ENCODE measurements at places on chromosomes 4 and X.
A peak's percentile ranks its signal among the peaks of the same experiment; 100 is the strongest.

DNA sequence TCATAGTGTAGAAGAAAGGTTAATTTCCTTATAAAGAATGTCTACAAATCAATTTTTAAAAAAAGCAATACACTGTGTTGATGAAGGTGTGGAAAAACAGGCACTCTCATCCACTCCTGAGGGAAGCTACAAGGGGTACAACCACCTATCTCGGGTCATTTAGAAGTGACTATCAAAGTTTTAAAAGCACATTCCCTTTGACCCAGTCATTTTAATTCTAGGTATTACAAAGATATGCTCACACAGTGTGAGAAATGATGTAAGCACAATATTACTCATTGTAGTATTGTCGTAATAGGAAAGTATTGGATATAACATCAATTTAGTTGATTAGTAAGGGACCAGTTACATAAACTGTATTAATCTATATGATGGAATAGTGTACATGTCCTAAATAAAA, 7.4 kb upstream of the HCCS start:
- no peak for DNase-seq

DNA sequence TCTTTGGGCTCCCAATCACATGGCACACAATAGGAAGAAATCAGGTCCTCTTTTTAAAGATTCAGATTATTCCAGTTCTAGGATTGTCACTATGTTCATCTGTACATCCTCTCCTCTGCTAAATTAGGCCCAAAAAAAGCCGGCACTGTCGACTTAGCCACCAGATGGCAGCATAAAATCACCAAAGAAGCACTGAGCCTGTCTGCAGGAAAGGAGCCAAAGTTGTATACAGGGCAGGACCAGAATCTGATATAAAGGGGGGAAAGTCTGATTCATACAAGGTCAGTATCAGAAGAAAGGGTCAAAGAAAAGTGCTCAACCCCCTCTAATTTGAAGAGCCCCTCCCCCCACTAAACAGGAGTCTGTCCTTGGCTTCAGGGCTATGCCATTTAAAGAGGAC, 292.5 kb downstream of the CHIC1 start:
- DNase-seq: peak; percentile 51

GRCh38 chrX:23945206-23945605, 37.4 kb downstream of the CXorf58 start:
- DNase-seq: no peak

GRCh38 chrX:21973321-21974010, 33.0 kb downstream of the SMS start:
- DNase-seq: no peak

DNA sequence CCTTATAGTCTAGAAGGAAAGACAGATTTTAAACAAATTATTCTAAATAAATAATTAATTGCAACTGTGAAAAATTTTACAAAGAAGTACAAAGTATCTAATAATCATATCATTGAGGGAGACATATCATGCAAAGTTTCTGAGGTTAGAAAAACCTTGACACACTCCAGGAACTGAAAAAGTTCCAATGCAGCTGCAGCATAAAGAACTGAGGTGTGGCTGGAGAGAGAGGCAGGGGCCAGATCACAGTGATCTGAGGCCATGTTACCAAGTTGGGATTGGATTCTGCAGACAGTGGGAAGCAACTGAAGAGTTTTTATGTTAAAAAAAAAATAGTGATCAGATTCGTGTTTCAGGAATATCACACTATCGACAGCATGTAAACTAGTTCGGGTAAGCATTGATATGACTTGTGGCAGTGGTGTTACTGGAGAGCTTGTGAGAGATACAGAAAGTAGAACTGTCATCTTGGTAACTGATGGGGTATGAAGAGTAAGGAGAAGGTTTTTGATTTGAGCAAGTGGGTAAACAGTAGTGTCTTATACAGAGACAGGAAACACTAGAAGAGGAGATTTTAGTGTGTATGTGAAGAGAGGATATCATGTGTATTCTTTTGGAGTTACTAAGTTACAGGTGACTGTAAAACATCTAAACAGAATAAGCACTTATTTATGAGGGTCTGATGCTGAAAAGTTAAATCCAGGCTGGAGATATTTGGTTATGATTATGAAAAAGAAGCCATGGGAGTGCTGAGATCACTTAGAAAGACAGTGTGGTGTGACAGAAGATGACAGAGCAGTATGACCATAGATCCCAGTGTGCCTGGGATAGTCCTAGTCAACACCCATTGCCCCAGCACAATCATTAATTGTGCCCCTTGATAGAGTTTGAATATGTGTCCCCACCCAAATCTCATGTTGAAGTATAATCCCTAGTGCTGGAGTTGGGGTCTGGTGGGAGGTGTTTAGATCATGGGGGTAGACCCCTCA, 15.6 kb upstream of the SPRY1 start:
- no peak for DNase-seq

DNA sequence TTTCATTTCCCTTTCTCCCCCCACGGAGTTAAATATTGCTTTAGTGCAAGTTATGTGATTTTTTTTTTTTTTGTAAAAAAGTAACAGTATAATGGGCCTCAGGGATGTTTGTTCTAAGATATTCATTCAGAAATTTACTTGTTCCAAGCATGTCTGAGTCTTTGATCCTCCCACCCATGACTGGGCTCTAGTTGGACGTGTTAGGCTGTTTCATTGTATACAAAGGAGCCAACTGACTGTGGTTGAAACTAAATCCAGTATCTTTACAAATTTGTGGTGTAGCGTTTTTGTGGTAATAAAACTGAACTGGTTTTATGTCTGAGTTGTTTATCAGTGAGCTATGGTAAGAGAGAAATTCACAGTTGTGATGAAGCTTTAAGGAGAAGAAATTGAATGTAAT, 74.1 kb downstream of the DOCK11 start:
- DNase-seq: no peak

DNA sequence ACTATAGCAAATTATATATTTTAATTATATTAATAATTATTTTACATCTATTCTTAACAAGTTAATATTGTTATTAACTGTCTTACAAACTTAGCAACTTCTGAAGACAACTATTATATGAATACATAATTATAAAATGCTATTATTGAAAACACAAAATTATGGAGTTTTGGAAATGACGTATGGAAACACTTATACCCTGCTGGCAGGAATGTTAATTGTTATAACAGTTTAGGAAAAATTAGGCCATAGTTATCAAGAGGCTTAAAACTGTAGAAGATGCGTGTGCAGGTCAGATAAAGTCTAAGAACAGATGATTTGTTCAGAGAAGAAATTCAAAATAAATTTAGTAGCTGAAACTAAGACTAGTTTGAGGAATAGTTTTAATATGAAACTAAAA, 211.7 kb downstream of the FAT4 start:
- DNase-seq: no peak

GRCh38 chrX:134377537-134377936, 82.4 kb upstream of the HPRT1 start:
- peak; percentile 26 for DNase-seq

DNA sequence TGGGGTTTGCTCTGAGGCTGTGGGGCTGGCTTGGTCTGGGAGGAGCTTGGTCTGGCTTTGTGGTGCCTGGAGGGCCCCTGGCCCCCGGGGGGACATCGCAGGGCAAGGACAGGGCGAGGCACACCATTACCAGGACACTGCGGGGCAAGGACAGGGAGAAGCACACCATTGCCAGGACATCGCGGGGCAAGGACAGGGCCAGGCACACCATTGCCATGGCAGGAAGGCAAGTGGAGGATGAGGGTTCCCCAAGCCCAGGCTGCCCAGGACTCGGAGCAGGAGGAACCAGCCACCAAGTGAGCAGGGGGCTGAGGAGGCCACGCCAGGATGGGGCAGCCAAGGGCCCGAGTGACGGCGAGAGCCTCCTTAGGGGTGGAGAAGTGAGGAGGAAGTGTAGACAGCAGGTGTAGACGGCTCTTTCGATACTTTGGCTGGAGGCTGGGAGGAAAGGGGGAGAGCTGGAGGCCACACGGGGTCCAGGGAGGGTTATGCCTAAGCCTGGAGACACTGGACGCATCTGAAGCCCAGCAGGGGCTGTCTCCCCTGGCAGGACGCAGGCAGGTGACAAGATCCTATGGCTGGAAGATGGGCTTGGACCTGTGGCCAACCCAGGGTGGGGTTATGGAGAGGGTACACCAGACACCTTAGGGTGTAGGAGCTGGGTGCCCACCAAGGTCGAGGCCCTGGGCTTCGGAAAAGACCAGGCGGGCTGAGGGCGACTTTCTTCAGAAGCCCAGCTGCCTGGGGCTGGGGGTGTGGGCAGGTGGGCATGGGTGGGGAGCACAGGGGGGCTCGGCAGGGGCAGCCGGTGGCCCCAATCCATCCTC, 7.3 kb downstream of the NKX1-1 start:
- no peak for DNase-seq

DNA sequence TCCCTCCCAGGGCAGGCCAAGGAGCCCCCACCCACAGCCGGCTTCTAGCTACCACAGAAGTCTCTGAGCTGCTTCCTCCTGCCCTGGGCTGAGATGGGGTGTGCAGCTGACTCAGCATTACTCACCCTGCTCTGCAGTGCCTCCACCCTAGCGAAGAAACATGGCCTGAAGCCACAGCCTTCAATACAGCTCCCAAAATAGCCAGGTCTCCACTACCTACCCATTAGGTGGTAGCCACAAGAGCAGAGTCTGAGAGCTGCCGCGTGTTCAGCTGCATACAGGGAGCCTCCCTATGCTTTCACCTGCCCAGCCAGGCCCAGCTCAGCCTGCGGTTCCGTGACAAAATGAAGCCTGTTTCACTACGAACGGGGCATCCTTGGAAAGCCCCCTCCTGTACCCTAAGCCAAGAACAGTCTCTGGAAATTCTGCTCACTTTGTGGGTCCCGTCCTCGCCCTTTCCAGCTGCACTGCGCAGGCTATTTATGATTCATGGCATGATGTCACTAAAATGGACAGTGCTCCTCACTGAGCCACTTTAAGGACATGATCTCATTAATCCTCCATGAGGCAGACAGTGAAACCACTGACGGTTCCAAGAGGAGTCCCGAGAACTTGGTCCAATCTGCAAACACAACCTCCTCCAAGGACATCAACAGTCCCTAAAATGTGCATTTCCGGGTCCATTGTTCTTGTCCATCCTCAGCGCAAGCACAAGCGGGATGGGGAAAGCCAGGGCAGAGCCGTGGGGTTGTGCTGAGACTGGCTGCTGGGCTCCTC, 20.2 kb downstream of the WDR1 start:
- peak; percentile 90 for DNase-seq

DNA sequence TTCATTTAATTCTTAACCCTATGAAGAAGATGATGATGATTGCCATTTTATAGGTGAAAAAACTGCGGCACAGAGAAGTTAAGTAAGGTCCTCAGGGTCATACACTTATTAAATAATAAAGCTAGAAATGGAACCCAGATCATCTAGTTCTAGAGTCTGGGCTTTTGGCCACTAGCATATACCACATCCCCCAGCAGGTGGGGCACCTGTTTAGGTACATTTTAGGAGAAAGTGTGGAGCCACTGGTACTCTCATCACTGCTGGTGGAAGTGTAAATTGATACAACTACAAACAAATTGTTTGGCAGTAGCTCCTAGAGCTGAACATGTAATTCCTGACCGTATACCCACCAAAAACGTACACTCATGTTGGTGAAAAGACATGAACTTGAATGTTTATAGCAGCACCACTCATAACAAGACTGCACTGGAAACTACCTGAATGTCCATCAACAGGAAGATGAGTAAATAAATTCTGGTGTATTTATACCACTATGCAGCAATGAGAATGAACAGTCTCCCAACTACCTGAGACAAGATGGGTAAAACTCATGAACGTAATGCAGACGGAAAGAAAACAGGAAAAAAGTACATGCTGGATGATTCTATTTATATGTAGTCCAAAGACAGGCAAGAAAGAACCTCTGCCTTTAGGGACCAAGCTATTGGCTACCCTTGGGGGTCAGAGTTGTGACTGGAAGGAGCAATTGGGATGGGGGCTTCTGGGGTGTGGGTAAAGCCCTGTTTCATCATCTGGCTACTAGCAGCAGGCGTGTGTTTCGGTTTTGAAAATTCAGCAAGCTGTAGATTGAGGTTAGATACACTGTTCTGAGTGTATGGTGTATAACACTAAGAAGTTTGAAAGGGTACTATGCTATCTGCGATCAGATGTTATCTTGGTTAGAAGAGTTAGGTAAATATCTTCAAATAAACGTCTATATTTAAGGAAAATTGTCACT, 72.3 kb upstream of the ADGRG2 start:
- no peak for DNase-seq

DNA sequence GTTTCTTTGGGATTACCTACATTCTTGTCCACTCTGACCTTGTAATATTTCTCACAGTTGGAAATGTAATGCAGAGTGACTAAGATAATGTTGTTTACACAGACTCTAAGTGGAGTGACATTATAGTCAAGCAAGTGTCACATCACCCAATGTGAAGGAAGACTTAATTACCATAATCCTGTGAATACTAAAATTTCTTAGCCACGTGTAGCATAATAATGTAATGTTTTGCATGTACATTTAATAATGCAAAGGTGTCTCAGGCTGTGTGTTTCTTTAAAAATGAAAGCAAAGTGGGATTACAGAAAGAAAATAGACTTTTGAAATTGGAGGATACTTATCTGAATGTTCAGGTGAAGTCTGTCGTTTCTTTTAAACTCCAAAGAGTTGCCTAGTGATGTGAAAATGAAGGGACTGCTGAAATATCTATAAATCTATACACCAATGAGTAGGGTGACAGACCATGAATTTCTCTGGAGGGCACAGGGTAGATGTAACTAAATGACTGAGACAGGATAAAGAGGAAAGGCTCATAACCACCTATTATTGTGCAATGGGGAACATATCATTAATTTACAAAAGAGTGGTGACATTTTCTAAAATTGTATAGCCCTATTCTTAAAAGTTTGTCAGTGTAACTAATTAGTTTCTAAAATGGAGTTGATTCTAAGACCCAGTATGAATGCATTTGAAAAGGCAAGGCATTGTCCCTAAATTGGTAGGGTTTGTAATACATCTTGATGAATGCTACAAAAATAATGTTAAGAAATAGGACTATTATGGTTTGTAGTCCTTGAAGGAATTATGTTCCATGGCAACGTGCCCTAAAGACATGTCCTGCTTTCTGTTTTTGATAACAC, 235.7 kb downstream of the DACH2 start:
- no peak for DNase-seq

DNA sequence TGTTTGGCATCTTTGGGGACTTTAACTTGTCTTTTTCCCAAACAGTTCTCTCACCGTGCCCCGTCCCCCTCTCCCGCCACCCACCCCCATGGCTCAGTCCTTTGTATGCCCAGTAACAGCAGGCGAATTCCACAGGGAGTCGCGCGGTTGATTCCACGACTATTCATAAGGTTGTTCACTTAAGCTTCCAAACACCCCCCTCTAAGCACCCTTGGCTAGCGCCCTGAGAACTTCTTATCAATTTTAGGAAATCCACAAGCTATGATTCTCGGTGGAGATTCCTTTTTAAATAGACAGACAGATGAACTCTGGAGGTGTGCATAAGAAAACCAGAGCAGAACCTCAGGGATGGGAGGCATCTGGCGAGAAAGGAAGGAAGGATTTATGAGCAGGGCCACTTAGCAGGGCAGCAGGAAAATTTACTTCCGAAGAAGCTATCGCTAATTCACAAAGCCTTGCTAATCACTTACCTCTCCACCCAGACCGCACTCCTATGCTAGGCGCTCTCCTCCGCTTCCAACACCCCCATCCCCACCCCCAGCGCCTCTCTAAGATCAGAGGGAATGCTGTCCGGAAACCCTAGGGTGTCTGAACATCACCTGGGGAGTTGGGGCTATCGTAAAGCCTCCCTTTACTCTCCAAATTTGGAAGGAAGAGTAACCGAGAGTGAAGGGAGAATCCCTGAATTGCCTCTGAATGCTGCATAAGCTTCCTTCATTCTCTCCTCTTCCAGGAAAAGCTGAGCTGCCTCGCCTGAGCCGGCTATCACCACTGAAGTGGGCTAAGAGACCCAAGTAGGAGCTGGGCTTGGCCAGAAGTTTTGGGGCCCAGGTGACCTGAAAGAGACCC, 1.7 kb downstream of the UNC5C start:
- no peak for DNase-seq

Data from Jurkat, Clone E6-1 (cell line).